Psoas muscle (tissue), 8 donors: ENCODE measurements at places on chromosomes 13 and 19.

GRCh38 chr19:44611812-44612295 lies 1.5 kb upstream of the IGSF23 start:
- no peaks in the 10 kb centered on the region for H3K4me1 ChIP-seq
- H3K36me3 ChIP-seq = no peaks in the 10 kb centered on the region
- no peak overlapping the region for H3K4me3 ChIP-seq
- H3K27me3 ChIP-seq = no peaks in the 10 kb centered on the region

- peaks cover 35% of the 10 kb centered on the region for H3K4me1 ChIP-seq
- peak overlapping the region; percentile 91 for H3K27ac ChIP-seq
- peak; percentile 64 for DNase-seq
- H3K4me3 ChIP-seq = peak overlapping the region; percentile 78
- no peaks in the 10 kb centered on the region for H3K36me3 ChIP-seq
Observed at GRCh38 chr19:48716562-48717291, 2.8 kb downstream of the MAMSTR start.

GRCh38 chr19:47445527-47445926 lies 26.2 kb downstream of the SLC8A2 start:
- peaks cover 19% of the 10 kb centered on the region for H3K27me3 ChIP-seq
- DNase-seq = no peak

DNA sequence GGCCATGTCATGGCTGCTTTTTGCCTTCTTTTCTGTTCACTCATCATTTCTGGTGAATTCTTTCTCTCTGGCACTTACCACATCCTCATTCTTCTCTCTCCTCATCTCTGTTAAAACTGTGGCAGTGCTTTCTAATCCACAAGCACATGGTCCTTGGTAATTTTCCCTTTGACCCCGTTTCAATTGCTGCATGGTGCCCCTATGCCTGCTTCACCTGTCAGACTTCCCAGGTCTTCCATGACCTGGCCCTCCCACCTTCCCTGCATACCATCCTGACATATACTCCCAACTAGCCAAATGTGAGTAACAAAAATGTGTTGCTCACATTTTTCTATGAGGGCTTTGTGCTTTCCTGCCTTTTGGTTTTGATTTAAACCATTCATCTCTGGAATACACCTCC lies 286.5 kb downstream of the MTUS2 start:
- H3K4me1 ChIP-seq = no peaks in the 10 kb centered on the region
- no peak overlapping the region for H3K27ac ChIP-seq
- DNase-seq = no peak
- no peaks in the 10 kb centered on the region for H3K36me3 ChIP-seq
- H3K27me3 ChIP-seq = peaks cover under 1% of the 10 kb centered on the region

- no peak overlapping the region for H3K27ac ChIP-seq
- peaks cover 55% of the 10 kb centered on the region for H3K36me3 ChIP-seq
- no peaks in the 10 kb centered on the region for H3K27me3 ChIP-seq
Observed at GRCh38 chr19:646779-647565, 7.3 kb downstream of the FGF22 start.

GRCh38 chr19:21321996-21322395 lies 7.2 kb downstream of the ZNF708 start:
- H3K36me3 ChIP-seq = peaks cover 10% of the 10 kb centered on the region
- no peak overlapping the region for H3K27ac ChIP-seq
- no peak overlapping the region for H3K4me3 ChIP-seq
- no peaks in the 10 kb centered on the region for H3K27me3 ChIP-seq

GRCh38 chr19:7830823-7831222 lies 805 bp downstream of the EVI5L start:
- H3K4me1 ChIP-seq = no peaks in the 10 kb centered on the region
- no peaks in the 10 kb centered on the region for H3K36me3 ChIP-seq
- no peaks in the 10 kb centered on the region for H3K27me3 ChIP-seq
- H3K4me3 ChIP-seq = peak overlapping the region; percentile 73
- no peak for DNase-seq
- no peak overlapping the region for H3K27ac ChIP-seq

DNA sequence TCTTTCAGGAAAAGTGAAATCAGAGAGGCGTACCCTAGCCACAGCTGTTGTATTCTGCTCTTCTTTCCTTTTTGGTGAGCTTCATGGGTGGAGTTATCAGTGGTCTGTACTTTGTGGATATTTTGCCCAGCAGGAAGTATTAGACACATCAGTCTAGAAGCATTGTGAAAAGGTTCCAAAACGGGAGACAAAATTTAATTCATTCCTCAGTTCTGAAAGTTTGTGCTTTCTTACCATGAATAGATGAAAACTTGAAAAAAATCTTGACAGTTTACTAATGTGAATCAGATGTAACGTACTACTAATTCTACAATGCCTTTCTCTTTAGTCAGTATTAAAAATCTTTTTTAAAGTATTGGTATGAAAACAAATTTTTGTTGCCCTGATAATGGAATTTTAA lies 116.8 kb downstream of the DNAJC3 start:
- H3K4me3 ChIP-seq = no peak overlapping the region
- no peaks in the 10 kb centered on the region for H3K27me3 ChIP-seq
- H3K27ac ChIP-seq = no peak overlapping the region
- no peaks in the 10 kb centered on the region for H3K4me1 ChIP-seq

- H3K27me3 ChIP-seq = peaks cover 22% of the 10 kb centered on the region
- no peak overlapping the region for H3K27ac ChIP-seq
- no peaks in the 10 kb centered on the region for H3K4me1 ChIP-seq
- H3K36me3 ChIP-seq = no peaks in the 10 kb centered on the region
- DNase-seq = no peak
- H3K4me3 ChIP-seq = no peak overlapping the region
Observed at GRCh38 chr13:113764793-113765563, 6.0 kb downstream of the TMEM255B start.

DNA sequence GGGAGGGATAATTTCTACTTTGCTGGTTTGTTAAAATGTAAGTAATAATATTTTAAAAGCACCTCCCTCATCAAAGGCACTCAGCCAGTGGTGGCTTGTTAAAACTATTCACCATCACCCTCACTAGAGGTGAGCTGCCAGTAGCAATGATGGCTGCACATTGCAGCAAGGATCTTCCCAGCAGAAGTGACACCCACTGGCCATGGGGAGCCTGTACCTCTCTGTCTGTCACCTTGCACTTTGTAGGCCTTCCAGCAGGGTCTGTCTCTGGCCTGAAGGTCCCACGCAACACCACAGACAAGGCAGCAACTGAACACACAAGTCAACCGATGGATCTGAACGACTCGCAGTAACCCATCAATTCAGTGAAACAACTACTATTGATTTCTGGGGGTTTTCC lies 47.3 kb upstream of the C13orf42 start:
- H3K36me3 ChIP-seq = no peaks in the 10 kb centered on the region
- no peaks in the 10 kb centered on the region for H3K4me1 ChIP-seq
- no peak overlapping the region for H3K27ac ChIP-seq
- no peaks in the 10 kb centered on the region for H3K27me3 ChIP-seq
- H3K4me3 ChIP-seq = no peak overlapping the region
- no peak for DNase-seq

DNA sequence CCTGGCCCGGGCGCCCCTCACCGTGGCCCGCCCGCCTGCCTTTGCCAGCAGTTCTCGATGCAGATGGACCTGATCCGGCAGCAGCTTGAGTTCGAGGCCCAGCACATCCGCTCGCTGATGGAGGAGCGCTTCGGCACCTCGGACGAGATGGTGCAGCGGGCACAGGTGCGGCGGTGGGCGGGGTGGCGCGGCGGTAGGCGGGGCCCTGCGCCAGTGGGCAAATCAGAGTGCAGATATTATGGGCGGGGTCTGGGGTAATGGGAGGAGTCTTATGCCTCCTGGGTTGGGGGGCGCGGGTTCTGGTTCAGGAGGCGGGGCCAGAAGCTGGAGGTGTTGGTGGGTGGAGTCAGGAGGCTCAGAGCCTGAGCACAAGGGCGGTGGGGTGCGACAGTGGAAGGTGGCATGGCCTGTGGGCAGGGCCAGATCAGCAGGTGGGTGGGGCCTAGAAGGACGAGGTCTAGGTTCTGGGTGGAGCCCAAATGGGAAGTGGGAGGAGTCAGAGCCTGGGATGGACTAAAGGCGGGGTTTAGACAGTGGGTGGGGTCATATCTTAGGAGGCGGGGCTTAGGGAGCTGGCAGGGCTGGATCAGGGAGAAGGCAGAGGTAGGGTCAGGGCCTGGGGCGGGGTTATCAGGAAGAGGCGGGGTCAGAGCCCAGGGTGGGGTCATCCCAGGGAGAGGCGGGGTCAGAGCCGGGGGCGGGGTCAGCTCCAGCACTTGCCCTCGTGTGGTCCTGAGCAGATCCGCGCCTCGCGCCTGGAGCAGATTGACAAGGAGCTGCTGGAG lies 5.6 kb downstream of the APC2 start:
- peaks cover 78% of the 10 kb centered on the region for H3K27me3 ChIP-seq
- DNase-seq = no peak
- no peak overlapping the region for H3K4me3 ChIP-seq
- H3K4me1 ChIP-seq = no peaks in the 10 kb centered on the region
- no peaks in the 10 kb centered on the region for H3K36me3 ChIP-seq
